ENCODE measurements at places on chromosomes 3 and 15. TPM values are rescaled to one million over a fixed set of nuclear protein-coding genes. Genes with fewer than 3 reads are reported as not detected.

GRCh38 chr3:31522152-31522551 lies 10.6 kb upstream of the STT3B start:
- DNase-seq: peak; percentile 28

DNA sequence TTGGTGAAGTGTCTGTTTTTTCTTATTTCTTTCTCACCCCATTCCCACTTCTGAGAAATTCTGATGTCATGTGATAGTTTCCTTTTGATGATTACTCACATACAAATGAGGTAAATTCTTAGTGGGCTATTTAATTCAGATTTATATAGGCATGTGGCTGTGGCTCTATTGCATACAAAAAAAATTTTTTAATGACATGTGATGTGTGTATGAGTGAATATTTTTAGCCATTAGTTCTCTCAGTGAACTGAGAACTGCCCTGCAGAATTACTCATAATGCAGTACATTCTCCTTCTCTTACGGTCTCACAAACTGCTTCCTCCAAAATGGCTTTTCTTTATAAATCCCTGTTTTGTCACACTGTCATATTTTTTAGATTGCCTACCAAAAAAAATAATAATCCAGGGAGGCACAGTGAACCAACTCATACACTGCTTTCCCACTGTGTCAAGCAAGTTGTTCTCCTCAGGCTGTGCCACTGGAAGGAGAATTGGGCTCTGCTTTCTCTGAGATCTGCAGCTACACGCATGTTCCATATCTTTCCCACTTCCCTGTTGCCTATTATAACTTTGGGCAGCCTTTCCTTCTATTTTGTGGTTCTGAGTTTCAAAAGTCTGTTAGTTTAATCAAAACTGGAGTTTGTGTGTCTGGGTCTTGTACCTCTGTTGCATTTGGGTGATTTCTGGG lies 415.7 kb upstream of the THBS1 start:
- no peak for DNase-seq

DNA sequence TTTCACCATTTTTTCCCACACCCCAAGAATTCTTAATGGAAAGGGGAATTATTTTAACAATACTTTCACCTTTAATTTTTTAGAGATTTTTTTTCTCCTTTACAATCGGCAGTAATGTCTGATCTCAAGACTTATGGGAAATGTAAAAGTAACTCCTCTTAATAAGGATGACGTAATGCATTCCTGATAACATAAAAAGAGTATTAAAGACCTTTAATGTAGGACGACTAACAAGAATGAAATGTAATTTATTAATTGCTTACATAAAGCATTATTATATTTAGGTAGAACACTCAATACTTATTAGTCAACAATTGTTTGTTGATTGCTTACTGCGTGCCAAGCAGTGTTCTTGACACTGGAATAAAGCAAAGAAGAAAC lies 416.8 kb upstream of the NAALADL2 start:
- DNase-seq: no peak

DNA sequence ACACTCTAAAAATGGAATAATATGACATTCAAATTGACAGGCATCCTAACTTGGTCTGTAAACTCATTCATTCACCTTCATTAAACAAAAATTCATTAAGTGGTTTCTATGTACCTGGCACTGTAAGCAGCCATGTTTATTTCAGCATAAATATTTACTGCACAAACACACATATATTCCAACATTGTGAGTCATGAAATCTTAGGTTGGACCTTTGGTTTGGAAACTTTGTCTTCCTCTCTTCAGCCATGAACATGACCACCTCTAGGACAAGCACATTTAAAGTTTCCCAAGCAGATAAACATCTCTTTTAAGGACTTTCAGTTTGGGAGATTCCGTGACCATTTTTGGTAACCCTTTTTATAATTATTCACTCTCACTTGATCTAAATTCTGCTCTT lies 131.8 kb downstream of the TPRG1 start:
- no peak for DNase-seq

DNA sequence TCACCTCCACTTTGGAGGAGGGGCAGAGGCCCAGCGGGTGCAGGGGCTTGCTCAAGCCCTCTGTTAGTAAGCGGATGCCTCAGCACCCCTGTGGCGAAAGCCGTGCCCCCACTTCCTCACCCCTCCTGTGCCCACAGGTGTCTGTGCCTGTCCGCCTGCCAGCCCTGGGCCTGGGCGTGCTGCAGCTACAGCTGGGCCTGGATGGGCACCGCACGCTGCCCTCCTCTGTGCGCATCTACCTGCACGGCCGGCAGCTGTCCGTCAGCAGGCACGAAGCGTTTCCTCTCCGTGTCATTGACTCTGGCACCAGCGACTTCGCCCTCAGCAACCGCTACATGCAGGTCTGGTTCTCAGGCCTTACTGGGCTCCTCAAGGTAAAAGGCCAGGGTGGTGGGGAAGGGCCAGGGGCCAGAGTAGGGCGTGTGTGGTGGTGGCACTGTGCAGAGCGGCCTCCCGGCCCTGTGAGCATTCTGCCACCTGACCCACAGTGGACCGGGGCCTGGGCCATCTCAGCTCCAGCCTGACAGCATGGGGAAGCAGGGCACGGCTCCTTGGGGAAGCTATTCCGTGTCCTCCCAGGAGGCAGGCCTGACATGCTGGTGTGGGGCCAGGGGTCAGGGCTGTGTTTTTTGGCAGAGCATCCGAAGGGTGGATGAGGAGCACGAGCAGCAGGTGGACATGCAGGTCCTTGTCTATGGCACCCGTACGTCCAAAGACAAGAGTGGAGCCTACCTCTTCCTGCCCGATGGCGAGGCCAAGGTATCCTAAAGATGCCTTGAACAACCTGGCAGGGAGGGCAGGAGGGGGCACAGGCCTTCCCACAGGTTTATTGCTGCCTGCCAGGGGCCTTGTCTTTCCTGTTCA lies 9.0 kb downstream of the MAN2A2 start:
- DNase-seq: no peak

DNA sequence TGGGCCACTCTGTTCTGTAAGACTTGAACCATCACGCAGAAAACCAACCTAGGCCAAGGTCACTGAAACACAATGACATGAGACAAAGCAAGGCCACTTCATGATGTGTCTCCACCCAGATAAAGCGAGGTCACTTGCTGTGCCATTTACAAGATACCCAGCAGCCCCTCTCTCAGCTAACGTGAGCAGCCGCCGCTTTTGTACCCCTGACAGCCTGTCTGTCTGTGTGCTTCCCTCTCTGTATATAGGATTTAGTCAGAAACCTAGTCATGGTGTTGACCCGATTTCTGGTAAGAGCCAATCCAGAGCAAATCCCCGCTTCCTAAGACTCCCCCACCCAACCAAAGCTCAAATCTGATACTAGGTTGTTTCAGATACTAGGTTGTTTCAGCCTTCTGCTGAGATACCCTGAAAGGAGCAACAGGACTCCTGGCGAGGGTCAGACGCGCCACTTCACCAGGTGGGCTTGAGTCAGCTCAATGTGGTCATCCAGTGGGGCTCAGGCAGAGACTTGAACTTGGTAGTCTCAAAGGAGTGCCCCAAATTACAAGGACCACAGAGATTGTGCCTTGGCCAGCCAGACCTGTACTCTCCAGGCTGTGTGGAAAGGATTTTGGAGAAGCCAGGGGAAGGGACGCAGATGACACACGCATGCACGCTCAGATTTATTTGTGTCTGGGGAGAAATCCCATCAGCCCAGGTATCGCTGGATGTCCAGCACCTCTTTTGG lies 3.1 kb upstream of the ZXDC start:
- no peak for DNase-seq

DNA sequence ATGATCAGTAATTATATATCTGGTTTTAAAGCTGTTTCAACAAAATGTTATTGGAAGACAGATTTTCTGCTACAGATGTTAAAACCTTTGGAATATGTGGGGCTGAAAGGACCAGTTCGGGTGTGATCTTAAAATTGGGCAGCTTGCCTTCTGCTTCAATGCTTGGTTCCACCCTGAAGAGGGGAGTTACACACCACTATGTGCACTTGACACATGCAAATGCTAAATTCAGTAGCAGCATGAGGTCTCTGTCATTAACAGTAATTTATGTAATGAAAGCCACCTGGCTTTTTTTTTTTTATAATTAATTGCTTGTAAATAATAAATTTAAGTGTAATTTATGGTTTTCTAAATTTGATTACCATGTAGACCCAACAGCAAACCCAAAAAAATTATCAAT lies 24.6 kb downstream of the CDIN1 start:
- DNase-seq: no peak

GRCh38 chr15:87792250-87793040 lies 464.1 kb downstream of the NTRK3 start:
- no peak for DNase-seq

GRCh38 chr3:173513123-173513522 lies 115.6 kb downstream of the NLGN1 start:
- DNase-seq: no peak

DNA sequence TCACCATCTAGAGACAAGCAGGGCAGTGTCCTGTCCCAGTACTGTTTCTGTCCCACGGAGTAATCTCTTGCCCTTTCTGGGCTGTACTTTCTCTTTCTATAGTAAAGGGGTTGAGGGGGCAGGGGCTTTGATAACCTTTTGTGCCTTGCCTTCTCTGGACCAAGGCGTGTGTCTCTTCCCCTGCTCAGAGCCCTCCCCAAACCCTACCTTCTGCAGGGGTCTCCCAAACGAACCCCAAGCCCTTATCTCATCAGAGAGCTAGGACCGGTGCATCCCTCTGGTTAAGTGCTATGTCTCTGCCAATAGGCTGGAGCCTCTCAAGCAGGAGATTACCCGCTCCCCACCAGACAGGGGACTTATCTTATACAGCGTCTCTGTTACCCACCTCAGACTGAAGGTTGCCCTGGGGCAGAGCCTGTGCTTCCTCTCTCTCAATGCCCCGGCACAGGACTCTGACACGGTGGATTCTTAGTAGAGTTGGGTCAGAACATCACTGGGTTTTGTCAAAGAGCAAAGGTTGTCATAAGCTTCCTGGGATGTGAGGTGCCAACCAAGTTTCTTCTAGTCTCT lies 2.9 kb downstream of the PLEKHO2 start:
- DNase-seq: peak; percentile 48

GRCh38 chr3:16528581-16528993 lies 15.1 kb upstream of the RFTN1 start:
- DNase-seq: no peak

GRCh38 chr3:132637590-132637989 lies 22.0 kb downstream of the ACAD11 start:
- DNase-seq: no peak

DNA sequence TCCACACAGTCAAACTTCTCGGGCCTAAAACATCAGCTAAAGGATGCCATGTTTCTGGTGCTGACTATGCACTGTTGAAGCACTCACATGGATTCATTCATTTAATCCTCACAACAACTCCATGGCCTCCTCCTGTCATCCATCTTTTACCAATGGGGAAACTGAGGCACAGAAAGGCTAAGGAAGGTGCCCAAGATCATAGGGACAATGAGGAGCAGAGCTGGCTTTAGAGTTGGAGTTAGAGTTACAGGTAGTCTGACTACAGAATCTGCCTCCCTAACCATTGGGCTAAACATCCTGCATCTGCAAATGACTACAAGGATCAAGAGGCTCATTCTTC lies 111.6 kb downstream of the IQSEC1 start:
- no peak for DNase-seq

- no peak for DNase-seq
These were observed 26.1 kb upstream of the SSR3 start for GRCh38 chr3:156581033-156581432.

DNA sequence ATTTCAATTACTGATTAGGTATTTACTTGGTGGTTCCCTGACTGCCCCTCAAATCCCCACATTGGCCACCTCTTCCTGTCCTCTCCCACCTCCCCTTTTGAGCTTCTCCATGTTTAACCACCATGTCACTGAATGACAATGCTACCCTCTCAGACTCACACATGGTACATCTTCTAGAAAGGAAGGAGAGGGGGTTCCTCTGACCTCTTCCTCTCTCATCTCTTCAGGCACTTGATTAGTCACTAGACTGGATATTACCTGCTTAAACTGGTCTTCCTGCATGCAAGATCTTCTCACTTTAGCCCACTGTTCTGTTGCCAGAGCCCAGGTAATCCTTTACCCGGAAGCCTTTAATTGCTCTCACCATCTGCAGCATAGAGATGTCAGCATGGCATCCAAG lies 64.9 kb downstream of the DIPK2A start:
- no peak for DNase-seq

- peak; percentile 70 for DNase-seq
These were observed 966 bp upstream of the PKM start for GRCh38 chr15:72231833-72232478.

- no peak for DNase-seq
These were observed 270.9 kb downstream of the TLE3 start for GRCh38 chr15:69826819-69827175.

DNA sequence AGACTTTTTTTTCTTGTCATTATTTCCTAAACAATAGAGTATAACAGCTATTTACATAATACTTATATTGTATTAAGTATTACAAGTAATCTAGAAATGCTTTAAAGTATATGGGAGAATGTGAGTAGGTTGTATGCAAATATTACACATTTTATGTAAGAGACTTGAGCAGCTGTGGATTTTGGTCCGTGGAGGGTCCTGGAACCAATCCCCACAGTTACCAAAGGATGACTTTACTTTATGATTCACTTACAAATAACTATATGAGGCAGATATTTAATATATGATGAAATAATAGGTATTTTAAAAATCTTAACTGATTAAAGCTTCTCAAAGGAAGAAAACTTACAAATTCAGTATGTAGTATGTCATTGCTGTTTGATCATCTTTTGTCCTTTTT lies 56.3 kb downstream of the PPP2R3A start:
- no peak for DNase-seq

GRCh38 chr3:142987080-142987700 lies 14.2 kb upstream of the U2SURP start:
- DNase-seq: no peak

DNA sequence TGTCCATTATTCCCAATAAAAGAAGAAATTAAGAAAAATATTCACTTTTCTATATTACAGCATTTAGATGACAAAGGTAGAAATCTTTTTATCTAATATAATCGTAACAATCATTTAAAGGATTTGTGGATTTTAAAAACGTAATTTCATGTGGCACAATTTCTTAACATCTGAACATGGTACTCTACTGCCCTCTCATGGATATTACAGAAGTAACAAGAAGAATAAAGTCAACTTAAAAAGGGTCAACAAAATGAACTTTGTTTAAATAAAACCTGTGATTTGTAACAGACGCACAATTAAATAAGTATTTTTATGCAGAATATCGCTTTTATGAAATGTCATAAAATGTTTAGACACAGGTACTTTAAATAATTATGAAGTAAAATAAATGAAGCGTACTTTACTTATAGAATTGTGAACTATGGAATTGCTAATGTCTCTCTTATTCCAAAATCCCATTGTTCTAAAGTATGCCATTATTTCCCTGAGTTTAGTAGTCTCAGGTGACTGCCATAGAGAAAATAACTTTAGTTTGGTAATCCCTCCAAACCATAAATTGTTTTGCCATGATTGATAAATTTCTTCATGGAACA lies 366.8 kb upstream of the ZNF385D start:
- DNase-seq: no peak

GRCh38 chr3:29605845-29606244 lies 325.0 kb downstream of the RBMS3 start:
- no peak for DNase-seq

- DNase-seq: no peak
These were observed 155.5 kb upstream of the TNIK start for GRCh38 chr3:171615686-171616085.

The EPHA3 gene
- total RNA-seq: not detected

The RASGRP1 gene
- total RNA-seq: 174 TPM

The CHDH gene
- total RNA-seq: 0.41 TPM

The ARL14 gene
- total RNA-seq: not detected
